ENCODE measurements at places on chromosomes 1 and 21.

DNA sequence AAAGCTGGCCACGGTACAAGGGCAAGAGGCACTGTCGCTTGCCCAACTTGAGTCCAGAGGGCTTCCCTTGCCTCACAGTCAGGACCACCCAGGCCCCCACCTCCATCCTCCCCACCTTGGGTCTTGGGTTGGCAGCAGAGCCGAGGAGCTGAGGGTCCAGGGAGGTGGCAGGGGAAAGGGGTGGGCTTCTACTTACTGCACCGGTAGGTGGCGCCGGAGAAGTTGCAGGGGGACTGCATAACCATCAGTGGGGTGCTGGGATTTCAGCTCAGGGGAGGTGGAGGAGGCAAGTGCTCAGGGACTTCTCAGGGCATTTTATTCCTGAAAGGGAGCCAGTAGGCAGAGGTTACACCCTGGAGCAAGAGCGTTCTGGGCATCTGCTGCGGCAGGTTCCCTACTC lies 44.0 kb downstream of the TRIM62 start:
- peak; percentile 26 for DNase-seq

DNA sequence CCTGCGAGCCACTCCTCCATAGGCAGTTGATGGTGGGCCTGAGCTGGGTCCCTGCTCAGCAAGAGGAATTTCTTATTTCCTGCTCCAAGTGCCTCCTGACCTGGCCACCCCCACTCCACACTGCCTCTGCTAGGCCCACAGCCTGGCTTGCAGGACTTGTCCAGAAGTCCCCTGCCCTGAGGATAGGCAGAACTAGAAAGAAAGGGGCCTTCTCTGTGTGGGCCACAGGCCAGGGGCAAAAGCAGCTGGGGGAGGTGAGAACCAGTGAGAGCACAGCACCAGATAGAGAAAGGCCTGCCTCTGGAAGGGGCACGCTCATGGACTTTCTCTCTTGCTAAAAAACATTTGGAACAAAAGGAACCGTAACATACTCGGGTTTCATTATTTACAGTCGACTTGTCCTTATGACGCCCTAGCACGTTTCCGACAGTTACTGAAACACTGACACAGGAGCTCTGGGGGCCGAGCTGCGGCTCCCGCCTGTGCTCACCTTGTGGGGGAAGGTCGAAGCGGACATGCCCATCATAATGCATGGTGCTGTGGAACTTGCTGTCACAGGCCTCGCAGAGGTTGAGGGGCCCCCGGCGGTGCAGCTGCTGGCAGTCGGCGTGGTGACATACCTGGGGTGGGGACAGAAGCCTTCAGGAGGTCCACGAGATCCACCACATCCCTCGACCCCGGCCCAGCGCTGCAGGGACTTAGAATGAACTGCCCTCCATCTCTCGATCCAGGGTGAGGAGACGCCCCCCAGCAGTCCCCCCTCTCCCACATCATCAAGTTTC lies 11.3 kb upstream of the TNFRSF25 start:
- DNase-seq = no peak

GRCh38 chr1:22503721-22504410 lies 52.2 kb downstream of the ZBTB40 start:
- no peak for DNase-seq

- DNase-seq = no peak
Observed at GRCh38 chr1:248753029-248753594, 2.4 kb downstream of the LYPD8 start.

DNA sequence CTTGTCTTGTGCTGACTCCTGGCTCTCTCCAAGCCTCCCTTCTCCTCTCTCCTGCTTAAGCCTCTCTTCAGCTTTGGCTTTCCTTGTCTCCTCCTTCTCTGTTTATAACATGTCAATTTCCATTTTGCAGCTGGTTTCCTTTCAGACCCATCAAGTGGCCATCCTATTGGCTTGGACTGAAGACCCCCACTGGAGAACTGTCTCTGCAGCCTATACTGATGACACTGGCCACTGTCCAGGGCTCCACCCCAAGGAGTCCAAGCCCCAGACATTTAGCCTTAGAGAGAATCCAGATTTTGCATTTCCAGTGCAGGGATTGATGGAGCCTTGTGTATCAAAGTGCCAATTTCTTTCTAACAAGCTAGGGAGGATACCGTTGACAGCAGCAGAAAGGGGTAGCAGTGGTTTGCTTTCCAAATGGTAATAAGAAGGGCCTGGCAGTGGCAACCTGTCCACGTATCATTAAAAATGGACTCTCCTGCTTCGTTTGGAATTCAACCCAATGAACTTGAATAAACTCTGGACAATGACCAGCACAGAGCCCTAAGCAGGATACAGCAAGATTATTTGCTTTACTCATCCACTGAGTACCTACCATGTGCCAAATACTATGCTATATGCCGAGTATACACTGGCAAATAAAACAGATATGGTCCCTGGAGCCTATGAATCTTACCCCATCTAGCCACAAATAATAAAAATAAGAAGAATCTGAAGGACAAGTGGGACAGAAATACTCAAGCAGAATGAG lies 6.5 kb downstream of the OVAAL start:
- DNase-seq = no peak
